ENCODE measurements at places on chromosomes 7 and 10. TPM values are rescaled to one million over a fixed set of nuclear protein-coding genes. Genes with fewer than 3 reads are reported as not detected.

Gene MNX1
- not detected for polyA plus RNA-seq

Gene GCK
- not detected for polyA plus RNA-seq

DNA sequence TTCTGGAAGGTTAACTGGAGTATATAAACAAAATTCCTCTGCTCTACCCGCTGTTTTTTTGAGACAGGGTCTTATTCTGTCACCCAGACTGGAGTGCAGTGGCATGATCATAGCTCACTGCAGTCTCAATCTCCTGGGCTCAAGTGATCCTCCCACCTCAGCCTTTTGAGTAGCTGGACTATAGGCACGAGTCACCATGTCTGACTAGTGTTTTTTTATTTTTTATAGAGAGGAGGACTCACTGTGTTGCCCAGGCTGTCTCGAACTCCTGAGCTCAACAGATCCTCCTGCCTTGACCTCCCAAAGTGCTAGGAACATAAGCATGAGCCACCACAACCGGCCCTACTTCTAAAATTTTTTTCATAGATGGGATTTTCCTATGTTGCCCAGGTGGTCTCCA is 2.2 kb downstream of the RAB18 start:
- no peaks in the 10 kb centered on the region for H3K27me3 ChIP-seq
- H3K36me3 ChIP-seq: peaks cover 21% of the 10 kb centered on the region
- no peak for DNase-seq

Gene EVX1
- not detected for polyA plus RNA-seq

Gene SH2D4B
- polyA plus RNA-seq: not detected

Gene GAD2
- polyA plus RNA-seq: not detected

GRCh38 chr10:51907361-51907760 is 208.0 kb upstream of the CSTF2T start:
- no peaks in the 10 kb centered on the region for H3K27me3 ChIP-seq
- H3K4me3 ChIP-seq: no peak overlapping the region
- no peaks in the 10 kb centered on the region for H3K36me3 ChIP-seq
- H3K27ac ChIP-seq: no peak overlapping the region
- H3K4me1 ChIP-seq: no peaks in the 10 kb centered on the region
- no peak for DNase-seq

DNA sequence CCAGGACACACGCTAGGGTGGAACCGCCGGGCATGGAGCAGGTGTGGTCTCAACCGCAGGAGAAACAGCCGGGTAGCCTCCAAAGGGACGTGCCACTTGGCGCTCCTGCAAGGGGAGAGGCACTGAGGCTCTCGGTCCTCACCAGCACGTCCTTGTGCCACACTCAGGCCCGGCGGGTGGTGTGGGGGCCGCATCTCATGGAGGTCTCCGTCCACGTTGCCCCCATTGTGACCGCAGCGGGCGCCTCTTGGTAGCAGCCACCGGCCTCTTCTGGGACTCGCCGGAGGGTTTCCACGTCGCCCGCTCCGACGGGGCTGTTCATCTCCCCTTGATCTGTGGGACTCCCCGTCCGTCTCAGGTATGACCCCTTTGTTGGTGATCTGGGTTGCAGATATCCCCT is 49.2 kb upstream of the ELFN1 start:
- DNase-seq: no peak
- no peak overlapping the region for H3K4me3 ChIP-seq
- H3K27ac ChIP-seq: no peak overlapping the region
- no peaks in the 10 kb centered on the region for H3K4me1 ChIP-seq
- H3K27me3 ChIP-seq: no peaks in the 10 kb centered on the region

DNA sequence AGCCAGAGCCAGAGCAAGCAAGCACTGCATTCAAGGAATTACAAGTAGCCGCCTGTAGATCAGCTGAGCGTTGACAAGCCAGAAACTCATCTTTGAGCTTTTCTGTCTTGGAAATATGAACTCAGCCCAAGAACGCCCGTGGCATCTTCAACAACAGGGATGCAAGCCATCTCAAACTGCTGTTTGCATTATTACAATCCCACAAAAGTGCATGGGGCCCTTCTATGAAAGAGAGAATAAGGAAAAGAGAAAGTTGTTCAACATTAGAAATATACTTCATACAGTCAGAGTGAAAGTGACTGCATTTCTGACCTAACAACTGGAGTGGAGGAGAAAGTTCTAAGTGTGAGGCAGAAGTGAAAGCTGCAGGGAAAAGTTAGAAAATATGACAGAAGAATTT is 6.5 kb downstream of the SGCE start:
- H3K4me3 ChIP-seq: no peak overlapping the region
- no peaks in the 10 kb centered on the region for H3K36me3 ChIP-seq

DNA sequence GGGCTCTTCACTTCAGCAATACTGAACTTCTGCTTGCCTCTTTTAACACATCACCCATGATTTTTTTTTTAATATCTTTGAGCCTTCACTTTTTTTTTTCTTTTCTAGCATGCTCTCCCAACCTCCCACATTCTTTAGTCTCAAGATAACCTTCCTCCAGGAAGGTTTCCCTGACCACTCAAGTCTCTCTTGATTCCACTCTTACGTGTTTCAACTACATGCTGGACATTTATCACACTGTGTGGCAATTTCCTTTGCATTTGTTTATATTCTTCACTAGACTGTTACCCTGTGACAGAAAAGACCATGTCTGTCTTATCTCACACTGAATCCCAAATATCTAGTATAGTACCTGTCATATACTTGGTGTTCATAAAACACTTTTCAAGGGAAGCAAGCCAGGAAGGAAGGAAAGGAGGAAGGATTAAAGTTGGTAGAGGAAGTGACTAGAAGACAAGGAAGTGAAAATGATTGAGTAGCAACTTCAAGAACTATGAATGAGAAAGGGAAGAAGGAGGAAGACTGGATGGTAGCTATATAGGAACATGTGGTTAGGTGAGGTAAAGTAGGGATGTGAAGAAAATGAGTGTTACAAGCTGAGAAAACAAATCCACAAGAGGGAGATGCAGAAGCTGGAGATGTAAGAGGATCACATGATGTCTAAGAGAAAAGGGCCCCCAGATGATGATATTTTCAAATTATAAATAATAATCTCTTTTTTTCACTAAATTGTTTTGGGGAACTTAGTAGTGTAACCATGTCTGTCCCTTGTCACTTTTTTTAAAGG is 40.4 kb downstream of the IFIT5 start:
- H3K36me3 ChIP-seq: no peaks in the 10 kb centered on the region
- H3K27me3 ChIP-seq: no peaks in the 10 kb centered on the region
- H3K4me1 ChIP-seq: peaks cover 8% of the 10 kb centered on the region
- H3K27ac ChIP-seq: no peak overlapping the region

DNA sequence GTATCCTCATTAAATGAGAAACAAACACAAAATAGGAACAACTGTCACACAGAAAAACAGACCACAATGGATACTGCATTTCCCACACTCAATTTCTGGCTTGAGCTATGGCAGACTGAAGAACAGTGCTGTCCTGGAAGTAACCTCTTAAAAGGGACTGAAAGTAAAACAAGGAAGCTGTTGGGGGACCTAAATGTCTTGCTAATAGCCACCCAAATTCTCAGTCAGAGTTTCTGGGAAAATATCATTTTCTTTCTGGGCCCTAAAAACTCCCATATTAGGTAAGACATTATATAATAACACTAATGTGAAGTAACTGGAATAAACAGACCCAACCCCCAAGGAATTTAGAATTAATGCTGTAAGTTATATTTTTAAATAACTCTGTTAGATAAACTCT is 80.9 kb upstream of the TFEC start:
- no peak for DNase-seq
- no peak overlapping the region for H3K27ac ChIP-seq
- no peaks in the 10 kb centered on the region for H3K4me1 ChIP-seq
- no peaks in the 10 kb centered on the region for H3K36me3 ChIP-seq

GRCh38 chr7:139620676-139621344 is 97.3 kb downstream of the CLEC2L start:
- peaks cover 93% of the 10 kb centered on the region for H3K36me3 ChIP-seq
- H3K27me3 ChIP-seq: no peaks in the 10 kb centered on the region
- H3K4me1 ChIP-seq: no peaks in the 10 kb centered on the region
- H3K4me3 ChIP-seq: no peak overlapping the region

DNA sequence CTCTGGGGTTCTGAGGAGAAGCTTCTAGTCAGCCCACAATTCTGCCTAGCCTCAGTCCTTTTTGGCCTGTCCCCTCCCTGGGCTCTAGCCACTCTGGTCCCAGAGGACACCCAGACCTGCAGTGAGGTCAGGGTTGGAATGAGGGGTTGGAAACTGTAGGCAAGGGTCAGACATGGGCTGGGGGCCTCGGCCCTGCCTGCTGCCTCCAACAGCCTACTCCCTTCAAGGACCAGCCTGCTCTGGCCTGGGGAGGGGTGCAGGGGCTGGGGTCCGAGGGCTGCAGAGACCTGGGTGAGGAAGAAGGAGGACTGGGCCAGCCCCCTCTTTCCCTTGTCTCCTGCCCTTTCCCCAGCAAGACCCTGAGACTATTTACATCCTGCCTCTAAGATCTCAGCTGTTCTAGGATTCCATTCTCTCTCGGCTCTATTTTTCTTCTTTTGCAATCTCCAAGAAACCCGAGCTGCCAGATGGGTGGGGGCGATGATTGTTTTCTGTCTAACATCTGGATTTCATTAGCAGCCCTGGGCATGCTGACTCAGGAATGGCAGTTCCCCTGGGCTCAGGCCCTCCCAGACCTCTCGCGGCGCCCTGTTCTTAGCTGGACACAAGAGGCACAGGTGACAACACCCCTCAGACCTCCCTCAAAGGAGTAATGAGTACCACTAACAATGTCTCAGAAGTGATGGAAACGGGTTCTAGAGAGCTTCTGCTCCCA is 23.1 kb downstream of the ZCCHC24 start:
- H3K36me3 ChIP-seq: peaks cover 17% of the 10 kb centered on the region
- DNase-seq: no peak
- no peaks in the 10 kb centered on the region for H3K27me3 ChIP-seq
- H3K4me3 ChIP-seq: no peak overlapping the region
